ENCODE measurements at places on chromosomes 2 and 18.

GRCh38 chr2:169910109-169910799, 83.0 kb downstream of the UBR3 start:
- no peak for DNase-seq

- no peak for DNase-seq
Observed at GRCh38 chr2:70959271-70959761, 19.1 kb upstream of the ANKRD53 start.

DNA sequence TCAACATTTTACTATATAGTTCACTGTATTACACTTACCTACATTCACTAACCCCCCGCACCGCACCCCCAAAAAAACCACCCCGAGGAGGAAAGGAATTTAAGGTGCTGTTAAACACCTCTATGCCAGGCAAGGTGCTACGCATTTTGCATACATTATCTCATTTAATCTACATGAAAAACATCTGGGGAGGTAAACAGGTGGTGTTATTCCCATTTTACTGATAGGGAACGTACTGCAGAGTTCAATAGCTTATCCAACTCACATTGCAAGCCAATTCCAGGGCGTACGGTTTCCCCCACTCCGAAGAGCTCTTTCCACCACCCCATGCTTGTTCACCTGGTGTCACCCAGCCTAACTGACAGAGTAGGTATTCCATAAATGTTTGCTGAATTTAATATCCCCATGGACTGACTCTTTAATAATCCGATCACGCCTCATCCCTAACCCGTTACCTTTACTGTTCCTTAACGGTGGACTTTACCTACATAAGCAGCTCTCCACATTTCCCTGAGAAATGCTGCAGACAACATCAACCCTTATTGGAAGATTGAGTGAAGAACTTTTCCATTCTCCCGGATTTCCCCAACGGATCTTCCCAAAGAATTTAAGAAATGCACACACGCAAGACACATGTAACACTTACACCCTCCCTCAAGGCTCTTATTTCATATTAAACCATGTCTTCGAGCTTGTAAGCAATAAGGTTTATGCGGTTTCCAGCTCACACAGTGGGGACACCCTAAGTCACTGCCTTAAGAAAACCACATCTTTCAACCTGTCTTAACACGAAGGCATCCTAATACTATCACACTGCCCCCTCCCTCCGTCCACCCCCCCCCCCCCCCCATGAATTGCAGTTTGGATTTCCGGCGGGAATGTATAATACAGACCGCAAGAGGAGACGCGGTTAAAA, 1.2 kb downstream of the RAPH1 start:
- no peak for DNase-seq

DNA sequence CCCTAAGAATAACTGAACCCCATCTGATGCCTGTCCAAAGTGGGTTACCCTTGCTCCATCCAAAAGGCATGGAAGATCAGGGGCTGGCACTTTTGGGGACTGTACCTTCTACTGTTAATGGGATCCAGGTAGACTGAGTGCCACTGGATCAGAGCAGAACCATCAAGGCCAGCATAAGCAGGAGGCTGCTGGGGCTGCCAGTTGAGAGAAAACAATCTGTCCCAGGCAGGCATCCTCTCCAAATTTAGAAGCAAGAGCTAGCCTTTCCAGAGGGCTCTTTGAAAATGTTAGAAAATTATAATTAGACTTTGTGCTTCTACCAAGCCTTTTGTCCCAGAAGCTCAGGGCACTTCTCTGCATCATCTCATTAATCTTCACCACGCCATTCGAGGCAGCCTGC, 245.6 kb downstream of the CDH20 start:
- DNase-seq = no peak

- no peak for DNase-seq
Observed at GRCh38 chr2:101007415-101008345, 5.6 kb downstream of the RPL31 start.

DNA sequence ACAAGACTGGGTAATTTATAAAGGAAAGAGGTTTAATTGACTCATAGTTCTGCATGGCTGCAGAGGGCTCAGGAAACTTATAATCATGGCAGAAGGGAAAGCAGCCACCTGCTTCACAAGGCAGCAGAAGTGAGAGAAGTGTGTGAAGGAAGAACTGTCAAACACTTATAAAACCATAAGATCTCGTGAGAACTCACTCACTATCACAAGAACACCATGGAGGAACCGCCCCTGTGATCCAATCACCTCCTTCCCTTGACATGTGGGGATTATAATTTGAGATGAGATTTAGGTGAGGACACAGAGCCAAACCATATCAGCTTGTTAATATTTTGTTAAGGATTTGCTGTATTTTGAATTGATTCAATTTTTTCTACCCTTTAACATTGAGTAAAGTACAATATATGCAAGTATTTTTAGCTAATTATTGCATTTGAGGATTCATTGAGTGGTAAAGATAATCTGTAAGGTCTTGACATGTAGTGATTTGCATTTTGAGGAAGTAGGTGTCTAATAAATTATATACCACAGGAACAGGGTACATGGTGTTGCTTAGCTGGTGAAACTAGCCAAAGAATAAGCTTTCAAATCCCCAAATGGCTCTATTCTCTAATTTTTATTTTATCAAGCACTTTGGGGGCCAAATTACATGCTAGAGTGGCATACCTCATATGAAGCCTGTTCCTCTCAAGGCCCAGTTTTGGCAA, 3.9 kb upstream of the C2orf69 start:
- DNase-seq = no peak

- DNase-seq = no peak
Observed at GRCh38 chr2:205656461-205656860, 25.8 kb upstream of the NRP2 start.

GRCh38 chr2:81481994-81482368, 1177.4 kb upstream of the LRRTM1 start:
- DNase-seq = no peak
